Progenitor cell of endocrine pancreas (in vitro differentiated cells): ENCODE measurements at places on chromosomes 3 and 15.

DNA sequence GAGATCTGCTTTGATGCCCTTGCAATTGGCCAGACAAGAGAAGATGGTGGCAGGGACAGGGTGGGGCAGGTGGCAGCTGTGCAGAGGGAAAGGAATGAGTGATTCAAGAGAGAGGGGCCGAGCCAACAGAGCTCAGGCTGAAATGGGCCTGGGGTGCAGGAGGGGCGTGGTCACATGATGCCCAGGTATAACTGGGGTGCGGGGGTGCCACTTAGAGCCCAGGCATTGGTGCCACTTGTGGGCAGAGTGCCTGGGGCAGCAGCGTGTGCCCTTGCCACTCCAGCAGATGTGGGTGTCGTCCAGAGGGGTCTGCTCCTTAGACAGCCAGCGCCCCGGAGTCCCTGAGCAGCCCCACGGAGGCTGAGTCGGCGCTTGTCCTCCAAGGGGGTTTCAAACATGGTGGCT lies 88.7 kb downstream of the PLXNA1 start:
- DNase-seq = no peak

- no peak for DNase-seq
These were observed 184.9 kb downstream of the ZBTB20 start for GRCh38 chr3:114962189-114962588.

DNA sequence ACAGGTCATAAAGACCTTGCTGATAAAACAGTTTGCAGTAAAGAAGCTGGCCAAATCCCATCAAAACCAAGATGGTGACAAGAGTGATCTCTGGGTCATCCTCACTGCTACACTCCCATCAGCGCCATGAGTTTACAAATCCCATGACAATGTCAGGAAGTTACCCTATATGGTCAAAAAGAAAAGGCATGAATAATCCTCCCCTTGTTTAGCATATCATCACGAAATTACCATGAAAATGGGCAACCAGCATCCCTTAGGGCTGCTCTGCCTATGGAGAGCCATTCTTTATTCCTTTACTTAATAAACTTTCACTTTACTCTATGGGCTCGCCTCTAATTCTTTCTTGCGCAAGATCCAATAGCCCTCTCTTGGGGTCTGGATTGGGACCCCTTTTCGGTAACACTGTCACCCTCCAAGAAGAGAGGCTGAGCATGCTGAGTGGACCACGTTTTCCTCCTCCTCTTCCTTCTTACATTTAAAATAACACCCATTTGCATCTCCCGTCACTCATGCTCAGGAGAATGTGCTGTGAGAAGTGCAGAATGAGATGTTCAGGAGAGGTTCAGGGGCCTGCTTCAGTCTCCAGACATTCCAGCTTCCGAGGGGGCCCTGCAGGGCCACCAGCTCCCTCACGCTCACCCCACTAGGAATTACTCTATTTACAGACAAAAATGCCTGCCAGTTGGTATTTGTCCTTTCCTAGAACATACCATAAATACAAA lies 47.3 kb downstream of the NSMCE3 start:
- DNase-seq = no peak

GRCh38 chr3:107598926-107599771 lies 76.4 kb downstream of the BBX start:
- no peak for DNase-seq

GRCh38 chr15:27669641-27670040 lies 429.5 kb downstream of the OCA2 start:
- DNase-seq = no peak

DNA sequence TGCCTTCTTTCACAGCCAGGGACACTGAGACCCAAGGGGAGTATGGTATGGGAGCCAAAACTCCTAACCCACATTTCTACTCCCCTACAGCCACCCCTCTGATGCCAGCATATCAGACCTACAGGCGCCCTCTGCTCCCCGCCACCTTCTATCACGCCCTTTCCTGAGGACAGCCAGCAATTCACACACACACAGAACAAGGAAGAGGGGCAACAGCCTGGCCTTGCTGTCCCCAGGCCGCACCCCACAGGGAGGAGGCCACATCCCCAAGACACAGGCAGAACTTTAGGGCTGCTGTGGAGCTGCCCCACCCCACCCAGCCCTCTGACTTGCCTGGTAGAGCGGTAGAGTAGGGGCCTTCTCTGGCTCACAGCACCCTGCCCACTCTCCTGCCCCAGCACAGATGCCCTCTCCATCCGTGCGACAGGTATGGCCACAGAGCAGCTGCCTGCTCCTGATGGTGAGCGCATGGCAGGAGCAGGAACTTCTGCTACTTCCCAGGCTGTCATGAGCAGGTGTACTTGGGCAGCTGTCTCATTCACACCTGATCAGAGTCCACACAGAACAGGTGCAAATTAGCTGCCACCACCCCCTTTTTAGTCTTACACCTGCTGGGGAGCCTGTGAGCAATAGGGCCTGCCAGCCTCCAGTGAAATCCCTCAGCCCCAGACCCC lies 33.4 kb downstream of the CCDC33 start:
- no peak for DNase-seq

DNA sequence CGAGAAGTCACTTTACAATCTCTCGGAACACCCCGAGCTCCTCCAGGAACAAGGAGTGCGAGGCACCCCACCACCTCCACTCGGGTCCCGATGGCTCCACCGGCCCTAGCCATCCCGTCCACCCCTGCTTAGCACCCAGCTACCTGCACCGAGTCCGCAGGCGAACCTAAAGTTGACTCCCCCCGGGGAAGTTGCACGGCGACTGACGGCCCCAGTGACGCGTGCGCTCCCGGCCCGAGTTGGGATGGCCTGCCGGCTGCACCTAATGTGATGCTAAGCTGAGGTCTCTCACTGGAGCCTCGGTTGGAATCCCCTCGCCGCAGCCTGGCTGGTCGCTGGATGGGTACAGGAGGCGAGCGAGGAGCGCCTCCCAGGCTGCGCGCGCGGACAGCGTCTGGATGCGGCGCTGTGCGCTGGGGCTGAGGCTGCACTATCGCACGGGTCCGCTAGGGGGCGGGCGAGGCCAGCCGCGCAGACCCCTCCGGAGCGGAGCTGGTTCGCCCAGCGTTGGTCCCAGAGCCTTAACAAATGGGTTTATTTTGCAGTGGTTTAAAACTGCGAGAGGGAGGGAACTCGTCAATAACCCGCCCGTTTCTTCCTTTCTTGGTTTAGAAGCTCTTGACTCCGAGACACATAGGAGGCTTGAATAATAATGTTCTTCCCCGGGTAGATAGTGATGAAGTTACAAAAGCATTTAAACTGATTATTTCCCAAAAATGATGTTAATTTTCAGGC lies at the start of gene OXTR:
Gene OXTR (minus strand): TSS at position 526 of the 735 bp plus-strand sequence. CDS start 1,426 bp downstream, outside the sequence.
- peak; percentile 75 for DNase-seq

DNA sequence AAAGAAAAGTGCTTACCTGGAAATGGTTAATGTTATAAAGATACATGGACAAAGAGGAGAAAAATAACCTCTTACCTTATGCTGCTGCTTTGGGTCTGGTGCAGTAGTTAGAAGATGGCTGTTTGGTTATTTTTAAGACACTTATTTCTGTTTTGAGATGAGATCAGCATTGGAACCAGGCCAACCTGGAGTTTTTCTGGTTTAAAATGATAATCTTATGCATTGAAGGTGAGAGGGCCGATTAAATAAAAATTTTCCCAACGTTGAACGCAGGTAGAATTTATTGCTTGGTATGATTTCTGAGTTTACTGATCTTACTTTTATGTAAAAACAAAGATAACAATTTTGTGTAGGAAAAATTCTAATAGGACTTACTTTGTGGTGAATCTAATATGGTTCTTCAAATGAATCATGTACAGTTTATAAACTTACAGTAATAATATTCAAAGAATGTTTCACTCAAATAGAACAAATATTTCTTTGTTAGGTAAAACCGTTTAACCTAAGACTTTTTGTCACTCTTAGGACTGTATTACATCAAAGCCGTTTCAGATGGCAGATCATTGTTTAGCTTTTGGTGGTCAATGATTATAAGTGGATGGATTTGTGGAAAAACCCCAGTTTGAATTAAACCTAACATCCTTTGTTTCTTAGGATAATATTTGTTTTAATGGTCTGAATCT lies 14.9 kb downstream of the UBE2E2 start:
- no peak for DNase-seq

DNA sequence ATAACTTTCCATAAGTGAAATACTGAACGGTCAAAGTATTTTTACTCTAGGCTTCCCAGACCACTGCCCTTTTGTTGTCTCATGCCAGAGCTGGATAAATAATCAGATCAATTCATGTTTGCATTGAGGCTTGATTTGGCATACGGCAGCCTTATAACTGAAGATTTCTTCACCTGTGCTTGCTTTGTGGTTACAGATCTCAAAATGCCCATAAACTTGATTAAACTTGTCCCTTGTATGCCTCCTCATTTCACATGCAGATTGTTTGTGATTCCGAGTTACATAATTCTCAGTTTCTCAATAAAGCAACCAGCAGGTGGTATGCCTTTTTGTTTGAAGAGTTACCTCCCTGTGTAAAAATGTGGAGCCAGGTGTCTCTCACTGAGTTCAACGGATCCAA lies 211.4 kb upstream of the LRIG1 start:
- no peak for DNase-seq

- DNase-seq = no peak
These were observed 275.2 kb upstream of the MEIS2 start for GRCh38 chr15:37375519-37375918.

DNA sequence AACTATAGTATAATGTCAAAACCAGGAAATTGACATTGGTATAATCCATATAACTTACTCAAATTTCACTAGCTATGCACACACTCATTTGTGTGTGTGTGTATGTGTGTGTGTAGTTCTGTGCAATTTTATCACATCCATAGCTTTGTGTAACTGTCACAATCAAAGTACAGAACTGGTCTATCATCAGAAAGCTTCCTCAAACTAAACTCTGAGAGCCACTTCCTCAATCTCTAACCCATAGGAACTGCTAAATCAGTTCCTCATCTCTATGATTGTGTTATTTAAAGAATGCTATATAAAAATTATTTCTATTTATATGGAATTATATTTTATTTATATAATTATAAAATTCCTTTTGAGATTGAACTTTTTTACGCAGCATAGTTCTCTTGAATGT lies 18.1 kb downstream of the LNP1 start:
- DNase-seq = no peak

DNA sequence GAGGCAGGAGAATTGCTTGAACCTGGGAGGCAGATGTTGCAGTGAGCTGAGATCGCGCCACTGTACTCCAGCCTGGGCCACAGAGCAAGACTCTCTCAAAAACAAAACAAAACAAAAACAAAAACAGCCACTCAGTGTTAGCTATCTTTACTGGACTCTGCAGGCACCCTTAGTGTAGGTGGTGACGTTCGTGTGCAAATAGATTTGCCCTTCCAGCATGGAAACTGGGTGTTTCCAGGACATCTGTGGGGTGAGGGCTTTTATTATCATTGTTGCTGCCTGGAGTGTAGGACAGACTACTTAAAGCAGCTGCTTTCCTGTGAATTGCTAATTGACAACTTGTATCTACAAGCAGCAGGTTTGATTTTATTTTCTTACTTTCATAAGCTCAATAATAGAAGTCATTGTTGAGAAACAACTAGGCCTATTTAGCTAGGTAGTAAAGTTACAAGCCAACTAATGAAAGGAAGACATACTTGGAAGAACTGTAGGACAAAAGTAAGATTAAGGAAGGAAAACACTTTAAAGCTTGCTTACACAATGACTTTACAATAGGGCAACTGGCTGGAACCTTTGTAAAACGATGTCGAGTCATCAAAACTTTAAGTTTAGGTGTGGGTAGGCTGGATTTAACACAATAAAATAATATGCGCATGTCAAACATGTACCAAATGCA lies 25.4 kb upstream of the SPPL2A start:
- DNase-seq = no peak

- DNase-seq = no peak
These were observed 13.9 kb upstream of the PODXL2 start for GRCh38 chr3:127614928-127615589.

- DNase-seq = no peak
These were observed 213.7 kb upstream of the ADAMTS9 start for GRCh38 chr3:64901522-64901885.

DNA sequence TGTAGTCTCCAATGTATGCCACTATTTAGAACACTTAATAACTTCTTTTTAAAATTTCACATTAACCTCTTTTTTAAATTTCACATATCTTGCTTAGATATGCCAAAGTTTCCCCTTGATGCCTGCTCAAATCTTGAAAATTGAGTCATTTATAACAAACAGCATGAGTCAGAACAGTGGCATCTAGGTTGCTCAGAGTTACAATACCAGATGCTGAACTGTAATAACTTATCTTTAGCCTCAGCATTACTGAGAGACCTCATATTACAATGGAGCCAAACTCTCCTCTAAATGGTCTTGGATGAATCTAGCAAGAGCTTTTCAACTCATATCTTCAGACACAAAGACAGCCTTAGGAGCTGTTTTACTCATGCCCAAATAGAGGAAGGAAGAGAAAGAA lies 439.3 kb upstream of the ARPP21 start:
- no peak for DNase-seq

DNA sequence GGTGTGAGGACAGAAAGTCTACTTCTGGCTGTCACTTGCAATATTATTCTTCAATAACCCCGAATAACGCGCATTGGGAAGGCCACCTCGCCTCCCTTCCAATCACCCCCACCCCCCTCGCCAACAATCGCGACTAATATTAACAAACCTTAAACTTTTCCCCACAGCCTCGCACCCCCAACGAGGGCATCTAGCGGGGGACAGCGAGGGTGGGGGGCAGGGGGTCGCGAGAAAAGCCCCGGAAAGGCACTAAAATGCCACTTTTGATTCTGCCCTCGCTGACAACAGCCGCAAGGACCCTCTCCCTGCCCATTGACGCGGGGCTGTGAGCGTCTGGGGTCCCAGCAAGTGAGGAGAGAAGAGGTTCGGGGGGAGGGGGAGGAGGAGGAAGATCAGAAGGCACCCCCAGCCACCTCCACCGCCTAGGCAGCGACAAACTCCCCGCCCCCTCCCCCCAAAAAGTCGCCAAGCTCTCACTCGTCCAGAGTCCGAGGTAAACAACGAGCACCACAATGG lies 868 bp downstream of the SATB1 start:
- peak; percentile 22 for DNase-seq

DNA sequence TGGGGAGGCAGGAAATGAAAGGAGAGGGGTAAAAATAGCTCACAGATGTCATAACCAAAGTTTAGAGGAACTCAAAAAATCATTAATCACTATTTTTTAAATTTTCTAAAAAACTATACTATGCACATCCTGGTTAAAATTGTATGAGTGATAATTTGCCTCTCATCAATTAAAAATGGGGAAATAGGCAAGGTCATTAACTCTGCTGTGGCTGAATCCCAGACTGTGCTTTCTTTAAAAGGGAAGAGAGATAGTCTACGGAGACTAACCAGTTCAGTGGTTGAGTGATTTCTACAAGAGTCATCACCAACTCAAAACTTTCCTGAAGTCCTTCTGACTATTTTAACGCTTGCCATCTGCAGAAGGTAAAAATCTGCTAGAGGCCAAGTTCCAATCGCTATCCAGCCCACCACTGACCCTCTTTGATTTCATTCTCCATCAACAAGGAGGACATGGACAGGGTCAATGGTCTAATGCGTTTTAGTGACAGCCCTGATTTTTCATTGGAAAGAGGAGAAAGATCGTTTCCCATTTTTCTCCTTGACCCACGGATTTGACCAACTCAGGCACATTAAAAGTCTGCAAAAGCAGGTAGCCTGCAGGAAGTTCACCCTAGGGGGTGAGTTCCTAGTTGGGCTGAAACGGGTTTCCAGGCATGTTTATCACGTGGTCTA lies 850 bp downstream of the SUCLG2 start:
- DNase-seq = no peak
